ENCODE measurements at places on chromosomes 2 and 18.
A peak's percentile ranks its signal among the peaks of the same experiment; 100 is the strongest.

GRCh38 chr2:233076749-233077148, 16.6 kb downstream of the INPP5D start:
- no peak for DNase-seq

DNA sequence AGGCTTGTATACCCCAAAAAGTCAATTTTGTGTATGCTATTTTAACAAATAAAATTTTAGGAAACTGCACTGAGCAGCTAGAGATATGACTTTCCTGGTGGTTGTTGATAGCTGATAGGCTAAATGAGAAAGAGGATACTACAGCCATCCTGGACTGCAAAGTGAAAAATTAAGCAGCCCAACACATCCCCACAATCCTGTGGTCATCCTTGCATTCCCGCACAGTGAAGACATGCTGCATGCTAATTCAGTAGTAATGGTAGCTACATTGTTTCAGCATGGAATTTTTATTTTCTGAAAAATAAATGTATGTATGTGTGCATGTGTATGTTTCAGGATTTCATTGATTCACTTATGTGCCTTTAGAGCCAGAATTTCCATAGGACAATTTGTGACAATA, 124.2 kb upstream of the CCDC68 start:
- no peak for DNase-seq

DNA sequence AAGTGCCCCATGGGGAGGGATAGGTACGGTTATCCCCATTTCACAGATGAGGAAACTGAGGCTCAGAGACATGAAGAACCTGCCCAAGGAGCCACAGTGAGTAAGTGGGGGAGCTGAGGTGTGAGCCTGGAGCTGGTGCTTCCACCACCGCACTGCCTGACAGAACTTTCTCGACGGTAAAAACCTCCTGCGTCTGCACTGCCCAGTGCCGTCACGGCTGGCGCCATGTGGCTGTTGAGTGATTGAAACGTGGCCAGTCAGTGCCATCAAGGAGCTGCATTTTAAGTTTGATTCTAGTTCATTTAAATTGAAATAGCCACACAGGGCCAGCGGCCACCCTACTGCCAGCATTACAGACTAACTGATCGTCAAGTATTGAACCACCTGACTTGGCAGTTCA, 217.1 kb downstream of the AGAP1 start:
- no peak for DNase-seq

GRCh38 chr2:38146275-38146906, 70.4 kb upstream of the CYP1B1 start:
- peak; percentile 97 for DNase-seq

- DNase-seq, result no peak
Observed at GRCh38 chr18:59923539-59924196, 23.9 kb downstream of the PMAIP1 start.

GRCh38 chr2:239917125-239917956, 107.8 kb downstream of the NDUFA10 start:
- DNase-seq, result peak; percentile 26

- no peak for DNase-seq
Observed at GRCh38 chr2:179252423-179252822, 12.2 kb downstream of the SESTD1 start.

DNA sequence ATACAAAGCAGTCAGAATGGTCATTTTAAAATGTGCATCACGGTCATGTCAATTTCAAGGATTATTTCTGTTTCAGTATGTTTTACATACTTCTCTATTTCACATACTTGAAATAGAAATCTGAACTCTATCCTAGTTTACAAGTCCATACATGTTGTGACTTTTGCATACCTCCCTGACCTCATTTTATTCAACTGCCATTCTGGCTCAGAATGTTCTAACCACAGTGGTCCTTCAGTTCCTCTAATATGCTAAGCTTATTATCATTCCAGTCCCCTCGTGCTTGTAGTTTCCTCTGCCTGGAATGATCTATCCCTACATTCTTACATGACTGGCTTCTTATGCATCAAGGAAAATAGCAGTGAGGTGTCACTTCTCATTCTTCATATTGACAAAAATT, 295.6 kb downstream of the KIAA1328 start:
- no peak for DNase-seq

GRCh38 chr2:72895759-72896281, 8.6 kb downstream of the SPR start:
- no peak for DNase-seq

GRCh38 chr2:191675807-191676721, 1.9 kb upstream of the NABP1 start:
- DNase-seq, result no peak

DNA sequence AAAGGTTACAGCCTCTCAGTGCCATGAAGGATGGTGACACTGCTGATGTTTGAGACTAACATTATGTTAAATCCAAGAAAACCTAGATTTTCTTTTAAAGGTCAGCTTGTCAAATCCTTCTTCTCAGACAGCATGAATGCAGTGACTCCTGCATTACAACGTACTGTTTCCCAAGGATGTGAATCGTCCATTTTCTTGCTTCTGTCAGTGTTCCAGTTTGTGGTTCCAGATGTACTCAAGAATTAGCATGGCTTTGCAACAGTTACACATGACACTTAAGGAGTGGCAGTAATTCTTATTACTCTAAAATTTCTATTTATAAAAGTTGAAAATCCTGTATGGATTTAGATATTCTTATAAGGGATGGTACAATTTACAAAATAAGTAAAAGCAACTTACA, 1.5 kb upstream of the TTC39C start:
- no peak for DNase-seq

DNA sequence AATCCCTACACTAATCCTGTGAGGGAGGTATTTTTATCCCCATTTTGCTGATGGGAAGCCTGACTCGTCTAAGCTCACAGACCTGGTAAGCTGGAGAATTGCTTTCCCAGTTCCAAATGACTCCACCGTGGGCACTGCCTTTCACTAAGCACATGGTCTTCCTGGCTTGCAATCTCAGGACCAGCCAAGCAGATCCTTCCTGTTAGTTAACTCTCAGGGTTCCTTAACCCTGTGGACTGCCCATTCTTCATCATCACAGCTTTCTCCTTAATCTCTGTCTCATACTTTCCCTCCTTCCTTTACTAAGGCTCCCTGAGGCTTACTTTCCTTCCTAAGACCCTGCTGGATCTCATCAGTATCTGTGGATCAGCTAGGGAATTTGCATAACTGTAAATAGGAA, 122.2 kb upstream of the ZEB2 start:
- DNase-seq, result peak; percentile 57

- DNase-seq, result no peak
Observed at GRCh38 chr2:232843834-232844233, 26.2 kb upstream of the SNORC start.

DNA sequence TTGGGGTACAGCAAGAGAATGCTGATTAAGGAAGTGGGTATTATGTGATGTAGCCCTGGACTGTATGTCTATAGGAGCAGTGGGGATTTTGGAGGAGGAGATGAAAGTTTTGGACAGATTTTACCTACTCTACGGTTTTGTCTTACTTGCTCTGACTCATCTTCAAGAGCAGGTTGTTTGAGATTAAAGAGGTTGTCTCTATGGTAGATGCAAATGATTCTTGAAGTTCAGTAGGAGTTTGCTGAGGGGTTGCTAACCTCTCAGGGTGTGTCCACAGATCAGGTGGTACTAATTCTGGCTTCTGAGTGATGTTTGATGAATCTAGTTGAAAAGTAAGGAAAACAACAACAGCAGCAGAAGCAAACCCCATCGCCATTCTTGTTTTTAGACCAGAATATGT, 9.7 kb upstream of the SERPINB12 start:
- DNase-seq, result no peak

- peak; percentile 71 for DNase-seq
Observed at GRCh38 chr2:72940786-72941185, 23.5 kb downstream of the EMX1 start.

DNA sequence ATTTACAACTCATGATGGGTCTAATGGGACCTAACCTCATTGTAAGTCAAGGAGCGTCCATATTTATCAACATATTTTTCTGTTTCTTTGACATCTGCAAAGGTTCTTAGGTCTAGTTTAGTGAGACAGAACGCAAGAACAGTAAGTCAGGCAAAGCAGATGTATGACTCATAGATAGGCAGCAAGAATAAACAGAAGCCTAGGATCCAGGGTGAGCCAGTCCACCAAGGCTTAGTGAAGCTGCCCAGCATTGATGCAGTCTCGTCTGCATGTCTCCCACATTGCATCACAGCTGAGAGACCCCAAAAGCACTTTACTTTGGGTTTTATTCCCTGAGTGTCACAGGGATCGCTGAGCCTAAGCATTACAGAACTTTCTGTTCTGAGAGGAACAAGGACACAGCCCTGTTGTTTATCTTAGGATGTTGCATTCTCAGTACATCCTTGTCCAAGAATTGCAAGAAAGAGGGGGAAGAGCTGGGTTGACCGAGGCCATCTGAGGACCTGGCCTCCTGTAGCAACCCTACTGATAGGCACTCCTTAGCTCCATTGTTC, 29.6 kb upstream of the TMEM177 start:
- DNase-seq, result no peak

DNA sequence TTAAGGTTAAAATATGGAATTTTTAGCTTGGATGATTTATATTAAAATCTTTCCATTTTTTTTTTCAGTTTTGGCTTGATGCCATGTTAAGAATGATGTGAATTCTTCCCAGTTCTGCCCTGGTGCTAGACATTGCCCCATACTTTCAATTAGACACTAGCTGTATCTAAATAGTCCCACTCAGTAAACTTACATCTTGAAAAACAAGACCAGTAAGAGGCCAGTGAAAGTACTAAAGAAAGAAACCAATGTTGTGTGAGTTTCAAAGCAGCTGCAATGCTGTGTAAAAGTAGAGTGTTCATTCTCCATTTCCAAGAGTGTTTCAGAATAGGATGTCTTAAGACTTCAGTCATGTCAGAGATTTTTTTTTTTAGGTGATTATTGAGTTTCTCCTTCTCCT, 40.0 kb upstream of the CYBRD1 start:
- no peak for DNase-seq

DNA sequence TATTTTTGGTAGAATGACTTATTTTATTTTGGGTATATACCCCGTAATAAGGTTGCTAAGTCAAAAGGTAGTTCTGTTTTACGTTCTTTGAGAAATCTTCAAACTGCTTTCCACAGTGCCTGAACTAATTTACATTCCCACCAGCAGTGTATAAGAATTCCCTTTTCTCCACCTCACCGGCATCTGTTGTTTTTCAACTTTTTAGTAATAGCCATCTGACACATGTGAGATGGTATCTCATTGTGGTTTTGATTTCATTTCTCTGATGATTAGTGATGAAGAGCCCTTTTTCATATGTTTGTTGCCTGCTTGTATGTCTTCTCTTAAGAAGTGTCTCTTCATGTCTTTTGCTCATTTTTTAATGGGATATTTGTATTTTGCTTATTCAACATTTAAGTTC, 215.2 kb upstream of the TFPI start:
- no peak for DNase-seq

GRCh38 chr2:227865291-227865690, 6.1 kb upstream of the DAW1 start:
- DNase-seq, result no peak

DNA sequence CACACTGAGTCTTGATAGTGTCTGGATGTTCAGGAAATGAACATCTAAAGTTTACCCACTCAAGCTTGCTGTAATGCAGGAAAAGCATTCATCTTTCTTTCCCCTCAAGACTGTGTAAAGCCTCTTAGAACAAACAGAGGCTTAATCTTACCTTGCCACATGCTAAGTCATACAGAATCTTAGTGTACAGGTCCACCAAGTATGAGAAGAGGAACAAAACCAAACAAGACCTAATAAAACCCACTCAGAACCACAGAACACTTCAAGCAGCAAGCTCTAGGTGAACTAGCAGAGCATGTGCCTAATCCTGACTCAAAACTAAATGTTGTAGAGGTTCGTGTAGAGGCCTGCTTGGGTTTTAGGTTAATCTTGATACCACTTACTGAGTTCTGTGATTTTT, 97.6 kb downstream of the SPTBN1 start:
- peak; percentile 2 for DNase-seq

DNA sequence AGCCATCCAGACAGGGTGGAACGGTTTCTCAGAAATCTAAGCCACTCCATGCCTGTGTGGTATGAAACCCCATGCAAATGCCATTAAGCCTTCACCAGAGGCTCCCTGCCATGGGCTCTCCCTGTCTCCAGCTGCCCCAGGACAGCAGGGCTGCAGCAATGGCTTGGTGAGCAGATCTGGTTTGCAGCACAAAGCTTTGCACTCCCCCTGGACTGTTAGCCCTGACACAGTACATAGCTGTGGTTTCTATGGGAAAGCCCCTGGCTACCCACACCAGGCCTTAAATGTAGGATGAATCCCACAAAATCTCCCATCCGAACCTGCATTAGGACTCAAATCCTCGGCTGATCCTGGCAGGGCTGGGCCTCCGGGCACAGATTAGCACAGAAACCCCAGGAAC, 291.6 kb downstream of the TNS1 start:
- DNase-seq, result peak; percentile 91

DNA sequence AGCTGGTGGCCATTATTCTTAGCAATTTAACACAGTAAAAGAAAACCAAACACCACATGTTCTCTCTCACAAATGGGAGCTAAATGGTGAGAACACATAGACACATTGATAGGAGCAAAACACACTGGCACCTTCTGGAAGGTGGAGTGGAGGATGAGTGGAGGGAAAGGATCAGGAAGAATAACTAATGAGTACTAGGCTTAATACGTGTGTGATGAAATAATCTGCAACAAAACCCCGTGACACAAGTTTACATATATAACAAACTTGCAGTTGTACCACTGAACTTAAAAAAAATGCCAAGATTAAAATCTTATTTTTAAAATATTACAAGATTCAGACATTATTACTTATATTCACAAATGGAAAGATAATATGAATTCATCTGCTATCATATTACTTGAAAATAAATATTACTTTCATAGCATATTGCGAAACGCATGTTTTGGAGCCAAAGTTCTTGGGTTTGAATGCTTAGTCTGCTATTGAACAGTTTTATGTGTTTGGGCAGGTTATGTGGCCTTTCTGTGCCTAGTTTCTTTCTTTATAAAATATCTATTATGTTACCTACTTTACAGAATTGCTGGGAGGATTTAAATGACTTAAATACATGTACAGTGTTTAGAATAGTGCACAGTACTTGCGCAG, 20.5 kb downstream of the ANKRD62 start:
- no peak for DNase-seq

DNA sequence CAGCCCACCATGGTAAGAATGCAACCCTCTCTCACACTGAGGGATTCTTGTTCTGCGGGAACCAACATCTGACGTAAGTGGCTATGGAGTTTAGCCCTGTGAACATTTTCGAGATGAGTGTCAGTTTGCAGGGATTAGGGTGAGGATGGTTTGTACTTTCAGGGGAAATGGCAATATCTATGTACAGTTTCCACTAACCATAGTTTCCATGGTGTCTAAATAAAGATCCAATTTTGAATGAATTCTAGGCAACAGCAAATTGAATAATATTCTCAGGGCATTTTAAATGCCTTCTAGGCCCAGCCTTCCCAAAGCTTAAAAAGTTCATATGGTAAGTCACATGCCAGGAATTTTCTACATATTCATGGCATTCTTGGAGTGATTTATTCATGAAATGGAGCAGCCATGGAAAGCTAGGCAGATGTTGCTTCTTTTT, 105.4 kb upstream of the MMADHC start:
- no peak for DNase-seq

DNA sequence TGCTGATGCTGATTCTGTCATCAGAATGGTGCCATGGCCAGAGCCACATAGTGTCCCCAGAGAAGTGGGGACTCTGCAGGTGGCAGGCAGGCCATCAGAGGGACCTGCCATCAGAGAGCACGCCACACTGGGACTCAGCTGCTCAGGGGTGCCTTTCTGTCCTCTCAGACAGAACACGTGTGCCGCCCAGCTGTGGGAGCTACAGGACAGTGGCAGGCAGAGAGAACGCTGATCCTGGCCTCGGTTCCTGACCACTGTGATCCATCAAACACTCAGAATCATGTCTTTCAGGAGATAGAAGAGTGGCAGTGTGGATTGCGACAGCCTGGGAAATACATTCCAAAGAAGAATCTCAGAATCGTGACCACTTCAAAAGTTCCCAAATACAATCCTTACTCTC, 497.2 kb upstream of the SALL3 start:
- no peak for DNase-seq

Measured in islet precursor cell (in vitro differentiated cells).